ENCODE measurements at places on chromosomes 11 and 22.

DNA sequence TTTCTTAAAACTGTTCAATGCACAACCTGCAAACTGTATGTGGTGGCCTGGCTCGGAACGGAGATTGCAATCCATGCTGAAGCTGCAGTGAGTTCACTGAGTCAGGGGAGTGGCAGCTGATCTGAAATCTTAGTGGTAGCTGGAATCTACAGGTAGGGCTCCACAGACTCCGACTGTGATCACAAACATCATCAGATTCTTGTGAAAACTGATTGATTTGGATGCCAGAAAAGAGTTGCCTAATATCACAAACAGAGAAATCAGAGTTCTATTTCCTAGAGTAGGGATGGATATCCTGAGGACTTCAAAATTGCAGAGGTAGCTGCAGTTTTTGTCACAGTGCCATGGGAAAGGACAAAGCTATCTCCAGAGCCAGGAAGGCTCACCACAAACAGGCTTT lies 57.5 kb upstream of the SC5D start:
- DNase-seq = no peak

GRCh38 chr22:20010307-20011122 lies 6.1 kb downstream of the ARVCF start:
- no peak for DNase-seq

DNA sequence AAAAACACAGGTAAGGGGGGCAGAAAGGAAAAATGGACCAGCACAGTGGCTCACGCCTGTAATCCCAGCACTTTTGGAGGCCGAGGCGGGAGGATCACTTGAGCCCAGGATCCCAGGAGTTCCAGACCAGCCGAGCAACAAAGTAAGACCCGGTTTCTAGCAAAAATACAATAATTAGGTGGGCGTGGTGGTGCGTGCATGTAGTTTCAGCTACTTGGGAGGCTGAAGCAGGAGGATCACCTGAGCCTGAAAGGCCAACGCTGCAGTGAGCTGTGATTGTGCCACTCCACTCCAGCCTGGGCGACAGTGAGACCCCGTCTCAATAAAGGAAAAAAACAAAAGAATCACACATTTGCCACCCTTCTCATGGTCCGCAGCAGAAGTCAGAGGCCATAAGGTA lies 519.4 kb downstream of the BRD1 start:
- no peak for DNase-seq

- no peak for DNase-seq
These were observed 687 bp upstream of the CALCA start for GRCh38 chr11:14972581-14973495.

- DNase-seq = no peak
These were observed 3.9 kb downstream of the SCARF2 start for GRCh38 chr22:20433686-20434241.

DNA sequence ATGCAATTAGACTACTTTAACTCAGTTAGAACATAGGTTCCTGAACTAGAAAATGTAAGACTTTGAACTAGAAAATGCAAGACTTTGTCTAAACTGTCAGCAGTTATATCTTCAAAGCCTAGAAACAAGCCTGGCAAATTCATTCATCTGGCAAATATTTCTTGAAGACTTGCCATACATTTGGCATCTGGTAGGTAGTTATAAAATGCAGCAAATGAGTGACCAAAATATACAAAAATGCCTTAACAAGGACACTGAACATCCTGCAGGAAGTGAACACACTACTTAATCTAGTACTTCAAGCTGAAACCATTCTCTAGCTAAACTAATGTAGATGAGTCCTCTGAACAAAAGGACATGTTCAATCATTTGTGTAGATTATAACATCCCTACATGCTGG lies 84.7 kb upstream of the SCUBE2 start:
- DNase-seq = no peak

DNA sequence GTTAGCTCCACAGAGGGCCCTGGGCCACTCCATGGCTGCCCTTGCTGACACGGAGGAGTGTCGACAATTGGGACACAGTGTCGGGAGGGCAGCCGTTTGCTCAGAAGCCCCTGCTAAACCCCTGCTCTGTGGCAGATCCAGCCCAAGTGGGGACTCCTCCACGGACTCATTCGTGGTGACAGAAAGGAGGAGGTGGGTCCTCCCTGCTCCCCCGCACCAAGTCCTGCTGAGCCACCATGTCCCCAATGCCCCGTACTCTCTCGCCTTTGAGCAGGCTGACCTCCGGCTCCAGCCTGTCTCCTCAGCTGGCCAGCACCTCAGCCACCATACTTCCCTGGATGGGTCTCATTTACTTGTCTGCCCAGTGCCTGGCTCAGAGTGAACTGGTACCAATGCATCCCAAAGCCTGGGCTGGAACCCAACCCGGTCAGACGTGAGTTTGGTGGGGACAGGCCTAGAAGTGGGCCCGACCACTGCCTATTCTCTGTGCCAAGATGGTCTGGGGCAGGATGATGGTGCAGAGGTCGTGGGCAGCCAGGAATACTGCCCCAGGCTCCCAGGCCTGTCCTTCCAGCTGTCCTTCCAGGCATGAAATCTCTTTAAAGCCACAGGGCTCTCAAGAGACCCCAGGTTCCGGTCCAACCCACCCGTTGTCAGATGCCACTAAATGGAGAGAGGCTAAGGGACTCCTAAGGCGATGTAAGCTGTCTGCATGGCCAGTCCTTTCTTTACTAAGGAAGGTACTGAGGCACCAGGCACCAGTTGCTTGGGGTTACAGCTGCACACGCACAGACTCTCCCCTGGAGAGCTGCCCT lies 4.3 kb downstream of the CBX6 start:
- DNase-seq = no peak
